ENCODE measurements at places on chromosomes 4 and X.

GRCh38 chr4:30450474-30450873 is 269.7 kb upstream of the PCDH7 start:
- no peak for DNase-seq

DNA sequence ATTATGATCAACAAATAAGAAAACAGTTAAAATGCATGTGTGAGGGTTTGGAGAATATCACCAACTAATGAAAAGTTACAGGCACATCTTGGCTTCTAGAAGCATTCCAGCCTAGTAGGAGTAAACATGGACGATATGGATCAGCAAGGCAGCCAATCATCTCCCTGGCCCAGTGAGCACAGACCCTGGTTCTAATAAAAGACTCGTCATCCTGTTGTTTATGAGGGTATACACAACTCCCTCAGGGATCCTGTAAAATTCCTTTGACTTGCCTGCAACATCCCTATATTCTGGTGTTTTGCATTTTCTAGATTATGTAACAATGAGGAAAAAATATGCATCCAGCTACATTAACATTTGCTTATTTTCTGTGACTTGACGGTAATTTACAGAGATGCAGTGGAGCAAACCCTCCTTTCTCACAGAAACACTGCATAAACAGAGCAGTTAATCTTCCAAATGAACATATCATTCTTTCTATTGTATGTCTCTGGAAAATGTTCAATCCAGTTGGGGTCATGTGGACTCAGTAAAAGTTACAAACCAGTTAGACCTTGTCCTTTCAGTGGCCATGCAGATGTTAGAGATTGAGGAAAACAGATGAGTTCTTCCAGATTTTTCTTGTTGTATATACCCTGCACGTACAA is 88.9 kb upstream of the NDP start:
- no peak for DNase-seq

- no peak for DNase-seq
These were observed 6.0 kb downstream of the ALB start for GRCh38 chr4:73409978-73410548.

DNA sequence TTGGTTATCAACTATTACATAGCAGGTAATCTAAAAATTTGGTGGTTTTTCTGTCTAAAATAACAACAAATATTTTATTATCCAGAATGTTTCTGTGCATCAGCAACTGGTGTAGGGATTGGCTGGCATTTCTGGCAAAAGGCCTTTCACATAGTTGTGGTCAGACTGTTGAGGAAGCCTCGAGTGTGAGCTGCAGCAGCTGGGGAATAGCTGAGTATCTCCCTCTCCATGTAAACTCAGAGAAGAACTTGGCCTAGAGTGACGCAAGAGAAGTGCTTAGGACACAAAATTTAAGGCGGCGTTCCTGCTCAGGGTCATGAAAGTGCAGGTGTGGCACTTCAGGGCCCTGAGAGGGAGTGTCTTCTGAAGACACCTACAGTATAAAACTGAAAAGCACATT is 558.9 kb downstream of the SPOCK3 start:
- no peak for DNase-seq

GRCh38 chrX:107738272-107738671 is 37.3 kb downstream of the TSC22D3 start:
- DNase-seq: no peak

DNA sequence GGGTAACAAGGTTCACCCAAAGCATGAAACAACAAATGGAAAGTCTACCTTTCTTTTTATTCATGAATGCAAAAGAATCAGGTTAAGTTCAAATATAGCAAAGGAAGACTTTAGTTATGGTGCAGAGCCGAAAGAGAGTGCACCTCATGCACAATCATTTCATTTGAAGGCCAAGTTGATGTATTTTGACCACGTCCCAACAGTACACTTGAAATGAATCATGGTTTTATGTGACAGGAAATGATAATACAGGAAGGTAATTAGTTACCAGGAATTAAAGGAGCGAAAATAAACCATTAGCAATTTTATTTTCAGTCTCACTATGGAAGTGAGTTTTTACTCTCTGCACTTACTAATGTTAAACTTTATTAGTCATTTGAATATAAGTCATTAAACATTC is 281.2 kb upstream of the DIAPH2 start:
- no peak for DNase-seq

DNA sequence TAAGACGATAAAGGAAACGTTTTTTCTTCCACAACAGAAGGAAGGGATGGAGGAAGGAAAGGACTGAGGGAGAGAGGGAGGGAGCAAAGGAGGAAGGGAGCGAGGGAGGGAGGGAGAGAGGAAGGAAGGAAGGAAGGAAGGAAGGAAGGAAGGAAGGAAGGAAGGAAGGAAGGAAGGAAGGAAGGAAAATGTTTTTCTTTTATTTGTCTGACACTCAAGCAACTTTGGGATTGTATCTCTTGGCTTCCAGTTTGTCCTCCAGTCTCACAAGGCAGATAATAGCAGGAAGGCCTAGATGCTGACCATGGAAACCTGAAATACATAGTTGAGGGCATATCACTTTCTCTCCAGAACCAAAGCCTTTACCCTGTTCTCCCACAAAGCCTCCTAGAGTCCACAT is 226.7 kb downstream of the ZNF674 start:
- no peak for DNase-seq

DNA sequence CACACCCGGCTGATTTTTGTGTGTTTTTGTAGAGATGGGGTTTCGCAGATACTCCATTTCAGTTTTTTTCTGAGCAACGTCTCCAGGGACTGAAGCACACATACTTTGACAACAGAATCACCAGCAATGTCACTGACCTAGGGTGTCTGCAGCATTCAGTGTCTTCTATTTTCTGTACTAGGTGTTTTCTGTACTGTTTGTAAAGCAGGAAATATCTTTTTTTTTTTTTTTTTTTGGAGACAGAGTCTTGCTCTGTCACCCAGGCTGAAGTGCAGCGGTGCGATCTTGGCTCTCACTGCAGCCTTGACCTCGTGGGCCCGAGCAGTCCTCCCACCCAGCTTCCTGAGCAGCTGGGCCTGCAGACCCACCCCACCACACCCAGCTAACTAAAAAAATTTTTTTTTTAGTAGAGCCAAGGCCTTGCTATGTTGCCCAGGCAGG is 8.9 kb downstream of the ADD1 start:
- no peak for DNase-seq

DNA sequence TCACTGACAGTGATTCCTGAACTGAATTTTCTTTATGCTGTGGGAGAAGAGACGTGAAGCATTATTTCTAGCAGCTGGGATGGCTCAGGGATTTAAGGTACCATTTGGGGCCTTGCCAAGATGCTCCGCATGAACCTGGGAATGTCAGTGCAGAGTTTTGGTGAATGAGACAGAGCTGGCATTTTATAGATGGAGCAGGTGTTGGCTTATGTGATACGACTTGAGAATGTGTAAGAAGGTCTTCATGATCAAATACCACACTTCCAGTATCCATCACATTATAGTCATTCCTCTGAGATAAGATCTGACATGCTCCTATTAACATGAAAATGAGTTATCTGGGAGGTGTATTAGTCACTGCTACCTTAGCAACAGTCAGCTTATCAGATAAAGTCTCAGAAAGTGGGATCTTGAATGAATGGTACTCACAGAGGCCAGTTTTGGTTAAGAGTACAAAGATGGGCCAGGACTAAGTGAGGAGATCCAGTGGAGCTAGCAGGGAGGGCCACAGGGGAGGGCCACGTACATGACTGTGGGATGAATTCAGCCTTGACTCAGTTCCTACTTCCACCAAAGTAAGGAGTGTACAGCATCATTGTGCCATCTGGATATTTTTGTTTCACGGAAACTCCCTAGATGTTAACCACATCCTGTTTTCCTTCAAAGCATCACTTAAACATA is 116.7 kb downstream of the SPCS3 start:
- DNase-seq: no peak

GRCh38 chr4:616911-617643 is 8.3 kb upstream of the PDE6B start:
- no peak for DNase-seq

DNA sequence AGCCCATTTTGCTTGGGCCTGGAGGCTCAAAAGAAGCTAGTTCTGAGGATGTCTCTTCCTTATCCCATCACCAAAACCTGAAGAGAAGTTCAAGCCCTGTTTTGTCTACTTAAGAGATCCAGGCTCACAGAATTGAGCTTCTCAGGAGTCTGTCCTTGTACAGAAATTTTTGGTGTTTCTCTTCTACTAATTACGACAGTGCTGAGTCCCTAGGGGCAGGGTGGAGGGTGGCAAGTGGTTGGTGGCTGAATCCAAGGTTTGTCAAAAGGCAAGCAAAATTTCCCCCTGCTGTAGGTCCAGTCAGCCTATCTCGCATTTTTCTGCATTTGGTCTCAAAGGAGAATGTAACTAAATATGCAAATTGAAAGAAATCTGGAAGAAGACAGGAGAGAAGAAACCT is 377.9 kb downstream of the SMARCA1 start:
- DNase-seq: no peak

DNA sequence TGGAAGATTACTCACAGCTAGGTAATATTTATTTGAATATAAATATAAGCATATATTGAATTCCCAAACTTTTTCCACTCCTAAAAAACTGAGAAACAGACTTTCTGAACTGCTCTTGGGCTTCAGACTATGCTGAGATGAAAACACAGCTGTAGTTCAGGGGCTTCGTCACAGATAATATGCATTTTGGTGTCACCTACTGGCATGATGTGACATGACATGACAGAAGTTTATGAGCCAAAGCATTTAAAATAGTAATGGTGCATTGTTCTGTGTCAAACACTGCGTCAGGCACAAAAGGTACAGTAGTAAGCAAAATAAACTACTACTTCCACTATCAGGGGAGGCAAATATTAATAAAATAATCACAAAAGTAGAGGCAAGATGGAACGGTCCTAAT is 171.3 kb downstream of the BTC start:
- DNase-seq: no peak

DNA sequence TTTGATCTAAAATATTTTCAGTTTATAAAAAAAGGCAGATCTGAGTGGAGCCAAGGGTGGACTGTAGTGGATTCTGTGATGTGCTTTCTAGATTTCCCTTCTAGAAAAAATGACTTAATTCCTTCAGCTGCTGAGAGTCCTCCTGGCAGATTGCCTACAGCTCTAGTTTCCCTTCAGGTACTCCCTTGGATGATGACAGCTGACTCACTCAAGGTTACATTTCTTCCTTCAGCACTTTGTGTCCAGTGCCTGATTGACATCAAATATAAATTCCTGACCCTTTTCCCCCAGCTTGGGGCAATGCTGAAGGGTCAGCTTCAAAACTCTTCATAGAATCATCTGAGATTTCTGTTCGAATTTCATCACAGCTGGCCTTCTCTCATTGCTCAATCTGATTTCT is 161.7 kb downstream of the EMCN start:
- DNase-seq: no peak

- no peak for DNase-seq
These were observed at the start of gene CYBB for GRCh38 chrX:37779857-37780256. Gene CYBB, plus strand, starts transcription at chrX:37780059. Its CDS starts 19 bp downstream, at chrX:37780078.

DNA sequence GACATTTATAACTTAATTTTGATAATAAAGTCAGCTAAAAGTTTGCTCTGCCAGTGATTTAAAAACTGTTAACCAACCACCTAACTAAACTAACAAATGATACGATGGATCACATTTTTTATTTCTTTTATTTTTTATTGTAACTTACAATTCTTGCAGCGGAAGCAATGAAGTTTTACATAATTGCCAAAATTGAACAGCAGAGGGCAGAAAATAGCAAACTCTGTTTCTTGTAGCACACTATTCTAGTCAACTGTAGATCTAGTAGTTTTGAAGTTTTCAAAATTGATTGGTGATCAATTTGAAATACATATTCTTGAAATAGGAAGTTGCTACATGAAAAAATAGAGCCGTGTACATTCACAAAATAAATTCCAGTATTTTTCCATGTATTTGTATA is 2.8 kb upstream of the GRIA2 start:
- no peak for DNase-seq

DNA sequence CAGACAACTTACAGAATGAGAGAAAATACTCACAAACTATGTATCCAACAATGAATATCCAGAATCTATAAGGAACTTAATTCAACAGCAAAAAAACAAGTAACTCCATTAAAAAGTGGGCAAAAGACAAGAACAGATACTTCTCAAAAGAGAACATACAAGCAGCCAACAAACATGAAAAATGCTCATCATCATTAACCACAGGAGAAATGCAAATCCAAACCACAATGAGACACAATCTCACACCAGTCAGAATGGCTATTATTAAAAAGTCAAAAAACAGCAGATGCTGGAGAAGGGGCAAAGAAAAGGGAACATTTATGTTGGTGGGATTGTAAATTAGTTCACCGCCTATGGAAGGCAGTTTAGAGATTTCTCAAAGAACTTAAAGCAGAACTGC is 150.3 kb downstream of the FGF16 start:
- no peak for DNase-seq

- DNase-seq: no peak
These were observed 114.0 kb downstream of the BCOR start for GRCh38 chrX:39983715-39984114.

- DNase-seq: no peak
These were observed 113.6 kb upstream of the CBLL2 start for GRCh38 chrX:22159071-22159470.

DNA sequence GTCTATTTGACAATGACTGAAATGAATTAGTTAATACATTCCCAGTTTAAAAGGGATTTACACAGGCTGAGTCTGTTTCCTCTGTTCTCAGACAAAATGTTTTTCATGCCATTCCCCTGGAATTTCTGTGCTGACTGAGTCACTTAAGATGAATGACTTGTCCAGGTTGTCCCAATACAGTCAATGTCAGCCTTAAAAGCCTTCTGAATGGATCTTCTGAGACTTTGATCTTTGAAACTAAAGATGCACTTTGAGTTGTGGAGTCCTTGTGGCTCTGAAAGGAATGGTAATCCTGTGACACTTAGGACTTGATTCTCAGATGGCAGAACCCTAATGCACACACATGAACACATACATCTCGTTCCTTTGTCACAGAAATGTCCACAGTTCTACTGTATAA is 622.2 kb upstream of the GRID2 start:
- no peak for DNase-seq

DNA sequence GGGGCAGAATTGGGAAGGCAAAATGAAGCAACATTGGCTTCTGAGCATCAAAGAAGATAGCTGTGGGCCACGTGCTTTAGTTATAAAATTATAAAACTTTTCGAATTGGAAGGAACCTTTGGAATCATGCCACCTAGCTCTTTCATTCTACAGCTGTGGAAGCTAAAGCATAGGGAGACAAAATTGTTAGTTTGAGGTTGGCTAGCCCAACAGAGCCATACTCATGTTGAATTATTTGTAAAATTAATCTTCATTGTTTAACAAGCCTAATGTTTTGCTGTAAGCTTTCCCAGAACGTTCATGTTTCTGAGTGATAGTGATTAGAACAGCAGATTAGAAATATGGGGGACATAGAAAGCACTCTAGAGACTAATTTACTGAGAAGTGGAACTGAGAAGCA is 35.9 kb downstream of the HHIP start:
- DNase-seq: no peak

GRCh38 chr4:167606551-167606950 is 372.3 kb upstream of the SPOCK3 start:
- DNase-seq: no peak

GRCh38 chrX:103792916-103793544 is 16.4 kb downstream of the PLP1 start:
- DNase-seq: no peak
